ENCODE measurements at places on chromosomes 1 and 21.

DNA sequence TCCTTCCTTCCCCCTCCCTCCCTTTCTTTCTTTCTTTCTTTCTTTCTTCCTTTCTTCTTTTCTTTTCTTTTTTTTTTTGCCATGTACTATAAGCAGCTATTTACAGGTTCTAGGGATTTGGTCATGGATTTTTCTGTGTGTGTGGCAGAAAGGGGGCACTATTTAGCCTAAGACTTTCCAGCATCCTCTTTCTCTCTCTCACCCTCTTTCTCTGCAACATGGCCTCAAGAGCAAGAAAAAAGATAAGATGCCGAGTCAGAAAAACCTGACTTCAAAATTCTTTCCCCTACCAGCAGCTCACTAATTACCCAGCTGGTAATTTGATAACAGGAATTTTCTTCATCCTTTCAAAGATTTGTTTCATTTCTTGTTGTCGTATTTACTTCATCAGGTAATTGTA lies 458.3 kb upstream of the ADAMTS5 start:
- no peak for DNase-seq

- no peak for DNase-seq
Observed at GRCh38 chr1:179817056-179817455, 60.5 kb downstream of the TOR1AIP2 start.

GRCh38 chr1:16092097-16092922 lies 18.9 kb upstream of the FAM131C start:
- DNase-seq, result no peak

GRCh38 chr1:25863486-25864262 lies 4.4 kb upstream of the AUNIP start:
- DNase-seq, result no peak

- no peak for DNase-seq
Observed at GRCh38 chr1:12173631-12174121, 6.9 kb downstream of the TNFRSF1B start.

DNA sequence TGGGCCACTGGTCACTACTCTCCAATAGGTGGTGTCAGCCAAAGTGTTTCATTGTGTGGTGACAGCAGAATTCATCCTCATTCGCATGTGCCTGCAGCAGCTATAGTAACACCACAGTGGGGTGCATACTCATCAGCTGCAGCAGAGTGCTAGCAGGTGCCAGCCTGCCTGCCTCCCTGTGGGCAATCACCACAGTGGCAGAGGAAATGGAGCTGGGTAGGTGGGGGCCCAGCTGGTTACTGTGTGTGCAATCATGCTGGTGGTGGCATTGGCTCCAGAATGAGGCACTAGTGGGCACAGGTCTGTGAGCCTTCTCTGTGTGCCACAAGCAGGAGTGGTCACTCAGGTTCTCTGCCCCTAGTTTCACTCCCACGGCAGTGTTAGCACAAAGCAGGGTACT lies 579.2 kb downstream of the PTPRC start:
- DNase-seq, result no peak

- DNase-seq, result no peak
Observed at GRCh38 chr1:36471830-36472641, 7.9 kb upstream of the MRPS15 start.

DNA sequence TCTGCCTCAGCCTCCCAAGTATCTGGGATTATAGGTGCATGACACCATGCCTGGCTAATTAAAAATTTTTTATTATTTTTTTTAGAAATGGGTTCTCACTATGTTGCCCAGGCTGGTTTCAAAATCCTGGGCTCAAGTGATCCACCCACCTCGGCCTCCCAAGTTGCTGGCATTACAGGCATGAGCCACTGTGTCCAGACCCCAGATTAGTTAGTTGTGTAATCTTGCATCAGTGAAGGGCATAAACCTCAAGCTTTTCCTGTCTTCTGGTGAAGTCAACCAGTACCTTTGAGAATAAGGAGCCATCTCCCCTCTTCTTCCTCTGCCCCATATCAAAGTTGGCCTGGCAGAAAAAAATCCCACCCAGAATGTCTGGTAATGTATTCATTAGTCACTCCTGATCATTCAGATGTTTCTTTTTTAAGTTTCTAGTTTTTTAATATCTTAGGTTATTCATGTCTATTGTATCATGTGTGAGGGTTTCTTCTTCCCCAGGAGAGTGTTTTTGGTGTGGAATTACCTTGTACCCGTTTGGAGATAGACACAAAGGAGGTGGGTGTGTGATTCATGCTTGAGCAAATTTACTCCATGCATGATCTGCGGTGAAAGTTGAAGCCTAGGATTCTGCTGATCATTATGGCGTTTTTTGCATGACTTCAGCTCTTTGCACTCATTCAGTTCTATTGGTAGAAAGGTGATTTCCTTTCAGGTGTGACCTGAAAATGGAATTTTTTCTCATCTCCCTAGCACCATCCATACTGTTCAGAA lies 144.0 kb downstream of the FMN2 start:
- DNase-seq, result no peak

DNA sequence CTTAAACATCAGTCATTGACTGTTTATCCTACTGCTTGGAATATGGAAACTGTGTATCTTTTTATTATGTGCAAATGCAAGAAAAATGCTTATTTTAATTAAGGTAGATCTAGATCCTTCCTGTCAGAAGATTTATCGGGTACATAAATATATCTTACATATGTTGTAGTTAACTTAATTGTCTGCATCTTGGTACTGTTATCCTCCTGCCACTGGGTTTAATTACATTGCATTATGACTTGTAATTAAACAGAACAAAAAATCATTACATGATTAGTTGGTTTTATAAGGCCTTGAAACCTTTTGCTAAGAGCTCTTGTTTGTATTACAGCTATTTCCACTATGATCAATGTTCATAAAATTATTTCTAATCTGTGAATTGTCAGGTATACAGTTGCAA lies 211.2 kb downstream of the PTGER3 start:
- no peak for DNase-seq

Data from HCT116 (cell line).